ENCODE measurements at places on chromosomes 3 and 15.

GRCh38 chr3:136751316-136752171, 634 bp downstream of the STAG1 start:
- peak; percentile 95 for DNase-seq

GRCh38 chr3:97957617-97958311, 14.5 kb downstream of the RIOX2 start:
- DNase-seq = peak; percentile 96

- DNase-seq = no peak
These were observed 131.7 kb upstream of the ROBO2 start for GRCh38 chr3:76908156-76908555.

GRCh38 chr3:46013316-46014094, 13.8 kb downstream of the XCR1 start:
- DNase-seq = no peak

GRCh38 chr3:114878114-114878839, 268.8 kb downstream of the ZBTB20 start:
- DNase-seq = no peak

DNA sequence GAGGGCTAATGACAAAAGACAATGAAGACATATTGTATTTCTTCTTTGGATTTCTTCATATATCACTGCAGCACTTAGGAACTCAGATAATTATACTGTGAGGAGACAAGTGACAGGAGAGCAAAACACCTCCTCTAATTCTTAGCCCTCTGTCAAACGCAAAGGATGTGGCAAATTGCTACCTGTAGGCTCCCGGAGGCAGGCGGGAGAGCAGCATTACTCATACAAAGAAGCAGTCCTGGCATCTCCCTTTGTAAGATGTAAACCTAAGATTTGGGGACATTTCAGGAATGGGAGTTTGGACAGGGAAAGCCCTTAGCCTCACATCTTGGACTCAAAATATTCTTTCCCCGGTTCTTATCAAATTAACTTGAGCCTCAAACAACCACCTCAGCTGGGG, 460.8 kb downstream of the SOX2 start:
- DNase-seq = no peak

GRCh38 chr3:196440041-196440537, 7.9 kb upstream of the UBXN7 start:
- DNase-seq = no peak

GRCh38 chr15:62658498-62658897, 384.0 kb upstream of the TPM1 start:
- no peak for DNase-seq

DNA sequence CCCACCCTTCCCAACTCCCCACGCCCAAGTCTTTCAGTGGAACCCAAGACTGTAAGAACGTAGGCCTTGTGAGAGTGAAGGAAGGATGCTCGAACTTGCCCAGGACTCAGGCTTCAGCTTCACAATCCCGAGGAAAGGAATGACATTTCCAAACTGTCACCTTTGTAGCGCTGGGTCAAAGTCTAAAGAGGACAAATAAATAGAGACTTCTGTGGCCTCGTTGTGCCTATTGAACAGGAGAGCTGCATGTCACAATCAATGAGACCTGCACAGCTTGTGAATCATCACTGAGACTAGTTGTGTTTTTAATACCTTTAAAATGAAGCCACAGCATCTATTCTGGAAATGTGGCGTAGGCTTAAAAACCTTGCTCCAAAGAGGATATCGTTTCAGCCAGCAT, 222.8 kb upstream of the ST8SIA2 start:
- DNase-seq = no peak

GRCh38 chr15:89672221-89673164, 6.7 kb downstream of the PLIN1 start:
- DNase-seq = peak; percentile 4

- DNase-seq = no peak
These were observed 211.8 kb downstream of the TP63 start for GRCh38 chr3:189842681-189843602.

GRCh38 chr3:10753964-10754363, 62.1 kb upstream of the SLC6A11 start:
- no peak for DNase-seq

- DNase-seq = no peak
These were observed 72.7 kb downstream of the GSK3B start for GRCh38 chr3:120021523-120021922.

GRCh38 chr3:70150599-70150998, 151.1 kb downstream of the SAMMSON start:
- DNase-seq = no peak

DNA sequence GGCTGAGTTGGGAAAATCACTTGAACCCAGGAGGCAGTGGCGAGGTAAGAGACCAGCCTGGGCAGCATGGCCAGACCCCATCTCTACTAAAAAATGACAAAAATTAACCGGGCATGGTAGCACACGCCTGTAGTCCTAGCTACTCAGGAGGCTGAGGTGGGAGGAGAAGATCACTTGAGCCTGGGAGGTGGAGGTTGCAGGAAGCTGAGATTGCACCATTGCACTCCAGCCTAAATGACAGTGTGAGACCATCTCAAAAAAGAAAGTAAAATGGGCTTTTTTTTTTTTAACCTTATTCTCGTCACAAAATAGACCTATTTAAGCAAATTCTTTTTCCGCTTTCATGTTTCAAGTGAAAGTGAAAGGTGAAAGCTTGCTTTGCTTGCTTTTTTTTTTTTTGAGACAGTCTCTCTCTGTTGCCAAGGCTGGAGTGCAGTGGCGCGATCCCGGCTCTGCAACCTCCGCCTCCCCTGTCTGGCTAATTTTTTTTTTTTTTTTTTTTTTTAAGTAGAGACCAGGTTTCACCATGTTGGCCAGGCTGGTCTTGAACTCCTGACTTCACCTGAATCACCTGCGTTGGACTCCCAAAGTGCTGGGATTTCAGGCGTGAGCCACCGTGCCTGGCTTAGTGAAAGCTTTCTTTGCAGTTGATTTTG, 3.6 kb downstream of the PDIA3 start:
- DNase-seq = no peak

DNA sequence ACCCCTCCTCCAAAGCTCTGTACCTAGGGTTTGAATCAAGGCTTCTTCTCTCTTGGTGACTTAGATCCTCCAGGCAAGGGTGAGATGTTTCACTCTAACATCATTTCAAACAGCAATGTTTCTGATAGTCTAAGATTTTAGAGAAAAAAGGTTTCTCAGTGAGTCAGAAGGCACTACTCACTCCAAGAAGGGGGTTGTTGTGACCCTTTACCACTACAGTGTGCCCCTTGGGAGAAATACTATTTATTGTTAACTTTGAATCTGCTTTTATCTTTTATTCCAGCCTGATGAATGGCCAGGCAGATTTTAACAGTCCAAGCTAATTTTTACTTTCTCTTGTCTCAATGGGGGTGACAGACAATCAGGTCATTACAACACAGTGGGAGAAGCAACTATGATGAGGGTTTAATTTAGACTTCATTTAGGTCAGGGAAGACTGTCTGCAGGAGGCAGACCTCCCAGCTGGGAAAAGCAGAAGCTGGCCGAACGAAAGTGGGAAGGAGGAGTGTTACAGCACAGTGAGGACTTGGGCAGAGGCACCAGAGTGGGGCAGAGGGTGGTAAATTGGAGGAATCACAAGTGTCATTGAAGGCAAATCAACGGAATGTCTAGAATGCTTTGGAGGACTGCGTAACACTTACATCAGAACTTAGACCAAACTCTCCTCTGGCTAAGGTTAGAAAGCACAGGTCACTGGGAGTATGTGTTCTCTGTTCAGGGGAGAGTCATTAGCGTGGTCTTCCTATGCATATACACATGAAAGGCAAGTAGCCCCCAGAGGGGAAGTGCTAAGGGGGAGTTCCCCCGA, 21.2 kb downstream of the ZNF860 start:
- DNase-seq = no peak

GRCh38 chr3:186483611-186484340, 60.4 kb downstream of the CRYGS start:
- DNase-seq = no peak

DNA sequence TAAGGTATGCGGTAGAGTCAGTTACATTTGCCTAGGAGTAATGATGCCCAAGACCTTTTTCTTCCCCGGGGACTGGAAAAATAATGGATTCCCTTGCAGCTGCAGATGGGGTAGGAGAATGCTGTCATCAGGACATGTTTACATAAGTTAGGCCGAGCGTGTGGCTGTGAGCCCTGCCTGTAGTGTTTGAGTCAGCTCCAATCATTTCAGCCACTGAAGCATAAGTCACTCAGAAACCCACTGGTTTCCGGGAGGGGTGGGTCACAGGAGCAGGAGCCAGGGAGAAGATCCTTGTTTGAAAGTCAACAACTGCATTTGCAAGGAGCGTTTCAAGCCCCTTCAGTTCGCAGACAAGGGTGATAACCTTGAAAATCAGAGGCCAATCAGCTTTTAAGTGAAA, 562.3 kb downstream of the MCTP2 start:
- no peak for DNase-seq

DNA sequence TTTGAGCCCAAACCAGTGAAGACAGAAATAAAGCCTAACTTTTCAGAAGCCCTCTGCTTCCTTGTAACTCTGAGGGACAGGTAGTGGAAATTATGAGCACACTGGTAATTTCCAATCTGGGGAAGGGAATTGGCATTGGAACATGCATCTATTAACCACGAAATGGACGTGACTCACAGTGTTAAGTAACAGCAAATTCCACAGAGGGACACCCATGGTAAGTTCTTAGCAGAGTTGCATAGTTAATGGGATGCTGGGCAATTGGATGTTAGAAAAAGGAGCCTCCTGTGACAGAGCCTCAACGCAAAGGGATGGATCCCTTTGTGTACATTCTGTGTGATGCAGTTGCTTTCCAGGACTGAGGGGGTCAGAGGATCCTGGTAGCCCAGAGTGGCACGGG, 168.6 kb downstream of the SEMA6D start:
- no peak for DNase-seq

- DNase-seq = no peak
These were observed 29.9 kb downstream of the MME start for GRCh38 chr3:155110022-155110421.

GRCh38 chr3:13248640-13249039, 171.5 kb downstream of the NUP210 start:
- DNase-seq = no peak

- DNase-seq = no peak
These were observed 8.3 kb downstream of the TRIM42 start for GRCh38 chr3:140686128-140686527.

DNA sequence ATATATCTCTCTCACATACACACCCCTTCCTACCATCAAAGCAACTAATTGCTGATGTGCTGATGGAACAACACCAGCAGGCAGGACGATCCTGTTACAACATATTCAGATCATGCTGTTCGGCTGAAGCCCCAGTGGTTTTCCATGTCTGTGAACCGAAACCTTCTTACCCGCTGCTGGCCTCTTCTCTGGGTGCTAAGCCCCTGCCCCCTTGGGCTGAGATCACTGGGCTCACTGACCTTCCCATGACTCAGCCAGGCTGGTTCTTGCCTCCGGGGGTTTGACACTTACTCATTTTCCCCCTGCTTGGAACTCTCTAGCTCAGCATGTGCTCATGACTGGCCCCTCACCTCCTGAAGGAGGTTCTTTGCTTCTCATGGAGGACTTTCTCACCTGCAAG, 122.0 kb upstream of the RGMA start:
- DNase-seq = no peak

DNA sequence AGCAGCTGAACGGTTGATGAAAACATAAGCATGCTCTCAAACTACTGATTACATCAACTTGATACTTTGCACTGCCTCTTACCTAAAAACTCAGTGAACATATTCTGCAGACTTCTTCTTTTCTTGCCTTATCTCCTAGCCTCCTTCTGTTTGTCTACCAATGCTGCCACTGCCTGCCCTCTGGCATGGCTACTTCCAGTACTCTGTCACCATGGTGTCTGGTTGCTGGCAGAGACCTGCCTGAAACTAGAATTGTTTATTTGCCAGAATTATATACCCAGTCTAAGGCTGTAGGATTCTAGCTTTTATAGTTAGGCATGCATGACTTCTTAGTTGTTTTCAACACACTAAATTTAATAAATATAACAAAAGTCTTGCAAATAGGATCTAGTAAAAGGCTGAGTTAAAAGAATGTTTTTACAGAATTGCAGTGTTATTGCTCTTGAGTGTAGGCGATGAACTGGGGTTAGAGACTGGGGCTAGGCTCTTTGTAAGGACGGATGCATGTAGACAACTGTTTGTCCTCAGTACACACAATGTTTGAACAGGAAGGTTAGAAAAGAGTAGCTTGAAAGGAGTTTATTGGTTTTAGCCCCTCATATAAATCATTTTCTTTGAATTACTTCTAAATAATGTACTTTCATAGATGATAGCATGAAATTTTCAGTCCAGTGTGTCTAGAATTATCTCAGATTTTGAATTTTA, 116.3 kb downstream of the KCNAB1 start:
- no peak for DNase-seq

GRCh38 chr3:127412578-127413317, 124.9 kb upstream of the PRR20G start:
- DNase-seq = no peak

- DNase-seq = no peak
These were observed 97.1 kb downstream of the CD47 start for GRCh38 chr3:107993771-107994170.

GRCh38 chr3:13093687-13094086, 20.5 kb upstream of the IQSEC1 start:
- no peak for DNase-seq

DNA sequence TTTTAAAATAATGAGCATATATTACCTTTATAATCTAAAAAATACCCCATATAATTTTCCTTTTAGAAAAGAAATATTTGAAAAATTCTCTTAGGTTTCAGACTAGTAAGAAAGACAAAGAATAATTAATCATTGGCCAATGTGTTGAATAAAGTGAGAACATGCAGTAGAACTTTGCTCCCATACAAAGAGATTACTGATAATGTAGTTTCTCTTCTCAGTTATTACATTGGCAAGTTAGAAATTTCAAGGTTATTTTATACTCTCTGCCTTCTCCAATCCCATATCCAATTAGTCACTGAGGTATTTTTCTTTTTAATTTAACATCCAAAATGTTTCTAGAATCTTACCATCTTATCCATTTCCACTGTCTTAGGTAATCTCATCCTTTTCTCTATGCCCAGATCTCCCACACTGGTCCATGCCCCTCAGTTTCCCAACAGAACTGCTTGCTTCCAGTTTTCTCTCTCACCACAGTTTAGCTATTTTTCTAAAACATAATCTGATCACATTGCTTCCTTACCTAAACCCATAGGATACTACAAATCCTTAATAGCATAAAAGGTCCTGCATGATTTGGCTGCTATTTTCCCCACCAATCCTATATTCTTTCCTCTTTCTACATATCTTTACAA, 10.8 kb downstream of the XRN1 start:
- DNase-seq = no peak

GRCh38 chr3:151296226-151296625, 17.9 kb upstream of the P2RY14 start:
- DNase-seq = no peak

DNA sequence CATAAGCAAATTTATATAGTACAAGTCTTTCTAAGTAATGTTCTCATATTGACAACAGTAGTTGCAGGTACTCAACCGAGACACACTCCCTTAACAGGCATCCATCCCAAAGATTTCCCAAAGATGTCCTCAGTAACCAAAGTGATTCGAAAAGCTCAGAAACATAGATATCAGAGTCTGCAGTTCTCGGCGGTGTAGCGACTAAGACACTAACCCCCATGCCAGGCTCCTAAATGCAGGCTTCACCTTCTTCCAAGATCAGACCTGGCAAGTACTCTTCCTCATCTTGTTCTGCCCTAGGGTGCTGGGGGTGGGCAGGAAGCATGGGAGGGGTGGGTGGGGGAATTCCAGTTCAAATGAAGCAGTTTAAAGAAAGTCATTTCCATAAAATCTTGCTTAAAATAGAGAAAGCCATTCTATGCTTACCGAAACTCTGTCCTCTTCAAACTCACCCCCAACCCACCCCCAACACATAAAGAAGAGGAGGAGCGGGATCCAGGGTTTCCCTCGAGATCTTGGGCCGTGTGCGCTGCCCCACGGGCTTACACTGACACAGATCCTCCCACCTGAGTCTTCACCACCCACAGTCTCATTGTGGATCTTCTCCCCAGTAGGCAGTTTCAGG, 59.0 kb upstream of the BCL6 start:
- DNase-seq = no peak
